Astrocyte (in vitro differentiated cells and primary cell): ENCODE measurements at places on chromosomes 5 and 9. TPM values are rescaled to one million over a fixed set of nuclear protein-coding genes. Genes with fewer than 3 reads are reported as not detected.

- H3K4me3 ChIP-seq: no peak overlapping the region
- H3K36me3 ChIP-seq: no peaks in the 10 kb centered on the region
- no peak overlapping the region for H3K27ac ChIP-seq
- no peak for DNase-seq
- H3K27me3 ChIP-seq: no peaks in the 10 kb centered on the region
Measured at GRCh38 chr5:180394031-180394636, 41.0 kb upstream of the GFPT2 start.

DNA sequence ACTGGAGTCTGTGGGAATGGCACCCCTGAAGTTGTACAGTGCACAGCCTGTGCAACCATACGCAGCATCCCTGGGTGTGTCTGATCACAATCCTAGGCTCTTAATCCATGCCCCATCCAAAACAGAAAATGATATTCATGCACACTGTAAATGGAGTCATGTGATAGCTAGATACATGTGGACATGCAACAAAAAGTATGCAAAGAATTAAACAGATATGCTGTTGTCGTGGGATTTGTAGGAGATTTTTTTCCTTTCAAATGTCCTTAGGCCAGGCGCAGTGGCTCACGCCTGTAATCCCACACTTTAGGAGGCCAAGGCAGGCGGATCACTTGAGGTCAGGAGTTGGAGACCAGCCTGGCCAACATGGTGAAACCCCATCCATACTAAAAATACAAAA is 36.1 kb downstream of the PRRX2 start:
- DNase-seq: no peak
- H3K36me3 ChIP-seq: no peaks in the 10 kb centered on the region
- H3K4me1 ChIP-seq: peaks cover 11% of the 10 kb centered on the region
- peaks cover 12% of the 10 kb centered on the region for H3K27me3 ChIP-seq

DNA sequence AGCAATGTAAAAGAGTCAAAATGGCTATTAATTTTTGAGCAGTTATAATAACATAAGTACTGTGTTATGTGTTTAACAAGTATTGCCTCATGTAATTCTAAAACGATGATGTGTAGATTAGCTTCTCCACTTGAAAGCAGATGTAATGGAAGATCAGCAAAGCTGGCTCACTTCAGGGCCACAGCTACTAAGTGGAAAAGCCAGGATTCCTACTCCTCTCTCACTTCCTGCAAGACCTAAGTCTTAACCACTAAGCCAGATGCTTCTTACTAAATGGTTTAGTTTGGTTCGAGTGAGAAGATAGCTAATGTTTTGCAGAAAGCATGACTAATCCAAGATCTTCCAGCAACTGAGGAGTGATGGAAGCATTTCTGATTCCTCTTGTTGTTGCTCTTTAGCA is 15.7 kb upstream of the TNC start:
- H3K27me3 ChIP-seq: no peaks in the 10 kb centered on the region
- no peaks in the 10 kb centered on the region for H3K36me3 ChIP-seq
- peak overlapping the region; percentile 62 for H3K27ac ChIP-seq
- peak; percentile 95 for DNase-seq
- no peak overlapping the region for H3K4me3 ChIP-seq
- peaks cover 19% of the 10 kb centered on the region for H3K4me1 ChIP-seq

- H3K27me3 ChIP-seq: no peaks in the 10 kb centered on the region
- no peak overlapping the region for H3K27ac ChIP-seq
- no peak for DNase-seq
- H3K36me3 ChIP-seq: no peaks in the 10 kb centered on the region
- H3K4me3 ChIP-seq: no peak overlapping the region
Measured at GRCh38 chr5:88287302-88287701, 18.7 kb upstream of the TMEM161B start.

- H3K4me3 ChIP-seq: no peak overlapping the region
- no peaks in the 10 kb centered on the region for H3K27me3 ChIP-seq
- H3K36me3 ChIP-seq: no peaks in the 10 kb centered on the region
- H3K27ac ChIP-seq: no peak overlapping the region
- DNase-seq: no peak
Measured at GRCh38 chr9:20940447-20941173, 90.8 kb downstream of the HACD4 start.

The CDO1 gene
- 3.9 and 6.1 TPM in 2 replicates for total RNA-seq

The PKD2L2 gene
- not detected in 2 replicates for total RNA-seq

The KCNIP1 gene
- 0.45 and 0.60 TPM in 2 replicates for total RNA-seq

The UBTD2 gene
- total RNA-seq: 33.7 and 34.2 TPM in 2 replicates

The LCN9 gene
- total RNA-seq: 2.1 and 4.8 TPM in 2 replicates
